ENCODE measurements at places on chromosomes 11 and 22.

DNA sequence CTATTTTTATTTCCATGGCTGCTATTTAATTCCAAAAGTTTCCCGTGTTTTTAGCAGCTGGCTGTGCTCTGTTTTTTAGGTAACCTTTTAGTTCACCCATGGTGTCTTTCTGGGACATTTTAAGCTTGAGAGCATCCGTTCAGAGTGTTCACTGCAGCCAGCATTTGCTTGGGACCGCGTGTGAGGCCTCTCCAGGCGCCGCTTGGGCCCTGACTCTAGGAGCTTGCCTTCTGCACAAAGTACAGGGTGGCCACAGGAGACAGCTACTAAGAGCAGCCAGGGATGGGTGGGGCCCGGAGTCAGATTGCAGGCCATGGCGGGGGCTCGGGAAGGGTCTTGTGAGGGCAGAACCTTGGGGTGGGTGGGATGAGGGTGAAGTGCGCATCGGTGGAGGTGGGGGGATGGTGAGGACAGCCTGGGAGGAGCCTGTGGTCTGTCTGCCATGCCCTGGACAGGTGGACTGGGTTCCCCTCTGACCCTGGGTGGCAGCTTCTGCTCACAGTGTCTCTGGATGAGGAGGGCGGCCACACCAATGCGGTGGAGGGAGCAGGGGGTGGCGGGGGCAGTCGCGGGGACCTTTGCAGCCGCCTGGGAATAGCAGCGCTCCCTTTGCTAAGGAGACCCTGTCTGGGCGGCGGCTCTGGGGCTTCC lies 288.1 kb downstream of the TBC1D22A start:
- no peak for DNase-seq

DNA sequence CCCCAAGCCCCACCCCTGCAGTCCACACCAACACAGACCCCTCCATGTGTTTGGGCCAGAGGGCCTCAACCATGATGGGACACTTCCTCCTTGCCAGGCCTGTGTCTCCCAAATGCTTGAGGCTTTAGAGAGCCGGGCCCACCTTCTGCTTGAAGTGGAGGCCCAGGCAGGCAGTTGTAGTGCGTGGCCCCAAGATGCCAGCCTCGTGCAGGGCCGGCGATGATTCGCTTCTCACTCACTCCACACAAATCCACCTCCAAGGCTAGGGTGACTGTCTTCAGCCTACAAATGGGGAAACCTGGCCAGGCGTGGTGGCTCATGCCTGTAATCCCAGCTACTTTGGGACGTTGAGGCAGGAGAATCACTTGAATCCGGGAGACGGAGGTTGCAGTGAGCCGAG lies 5.7 kb downstream of the PRR5 start:
- DNase-seq = no peak

- no peak for DNase-seq
Observed at GRCh38 chr11:2677127-2677526, 22.7 kb downstream of the KCNQ1OT1 start.

DNA sequence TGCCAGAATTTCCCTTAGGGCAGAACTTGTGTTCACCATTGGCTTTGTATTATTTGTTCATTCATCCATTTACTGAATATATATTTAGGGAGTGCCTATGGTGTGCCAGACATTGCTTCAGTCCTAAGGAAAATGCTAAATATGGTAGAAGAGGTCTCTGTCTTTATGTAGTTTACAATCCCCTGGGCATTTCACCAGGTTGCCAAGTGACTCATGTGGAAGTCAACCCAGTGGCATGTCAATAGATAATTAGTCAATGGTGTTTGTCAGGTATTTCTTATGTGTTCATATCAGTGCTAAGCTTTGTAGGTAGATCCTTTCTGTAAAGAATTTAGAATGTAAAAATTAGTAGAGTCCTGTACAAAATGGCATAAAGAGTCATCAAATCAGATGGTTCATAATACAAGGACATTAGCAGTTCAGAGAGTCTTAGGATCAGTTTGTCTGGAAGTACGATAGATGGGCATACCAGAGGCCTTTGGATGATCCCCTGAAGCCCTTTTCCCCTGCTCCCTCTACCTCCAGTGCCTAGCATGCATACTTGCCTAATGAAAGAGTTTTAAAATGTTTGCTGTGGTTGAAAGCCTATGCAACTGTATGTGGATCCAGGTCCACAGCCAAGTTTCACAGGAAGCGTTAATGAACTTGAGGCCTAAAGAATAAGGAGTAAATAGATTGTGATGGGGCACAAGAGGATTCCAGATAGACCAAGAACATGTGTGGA lies 58.5 kb upstream of the SESN3 start:
- DNase-seq = no peak

DNA sequence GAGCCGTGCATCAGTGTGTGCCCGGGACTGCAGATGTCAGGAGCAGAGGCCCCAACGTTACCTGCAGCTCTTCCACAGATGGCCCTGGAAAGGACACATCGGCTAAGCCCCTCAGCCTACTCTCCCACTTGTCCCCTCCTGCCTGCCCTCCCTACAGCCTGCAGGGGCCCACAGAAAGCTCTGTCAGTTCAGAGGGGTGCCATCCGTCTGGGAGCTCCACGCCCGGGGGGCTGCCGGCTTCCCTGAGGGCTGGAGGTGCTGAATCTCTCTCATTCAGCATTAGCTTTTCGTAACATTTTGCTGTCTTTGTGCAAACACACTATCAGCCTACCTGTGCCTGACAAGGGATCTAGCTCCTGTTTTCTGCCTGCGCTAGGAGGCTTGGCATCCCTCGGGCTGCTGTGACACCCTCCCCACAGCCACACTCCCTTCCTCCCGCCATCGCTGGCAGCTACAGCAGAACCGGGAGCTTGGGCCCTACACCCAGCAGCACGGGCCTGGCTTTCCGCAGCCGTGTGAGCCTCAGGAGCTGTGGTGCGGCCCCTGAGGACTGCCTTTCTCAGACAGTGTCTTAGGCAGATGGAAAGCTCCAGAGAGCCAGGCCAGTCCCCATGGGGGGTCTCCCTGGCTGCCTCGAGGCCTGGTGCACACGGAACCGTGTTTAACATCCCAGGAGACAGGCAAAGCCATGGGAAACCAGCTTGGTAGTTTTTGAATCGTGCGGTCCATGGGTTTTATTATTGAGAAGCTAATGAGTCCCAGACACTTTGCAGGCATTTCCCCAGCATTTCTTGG lies 198.3 kb upstream of the B3GAT1 start:
- no peak for DNase-seq

GRCh38 chr11:83159902-83160865 lies 3.3 kb downstream of the PCF11 start:
- no peak for DNase-seq

DNA sequence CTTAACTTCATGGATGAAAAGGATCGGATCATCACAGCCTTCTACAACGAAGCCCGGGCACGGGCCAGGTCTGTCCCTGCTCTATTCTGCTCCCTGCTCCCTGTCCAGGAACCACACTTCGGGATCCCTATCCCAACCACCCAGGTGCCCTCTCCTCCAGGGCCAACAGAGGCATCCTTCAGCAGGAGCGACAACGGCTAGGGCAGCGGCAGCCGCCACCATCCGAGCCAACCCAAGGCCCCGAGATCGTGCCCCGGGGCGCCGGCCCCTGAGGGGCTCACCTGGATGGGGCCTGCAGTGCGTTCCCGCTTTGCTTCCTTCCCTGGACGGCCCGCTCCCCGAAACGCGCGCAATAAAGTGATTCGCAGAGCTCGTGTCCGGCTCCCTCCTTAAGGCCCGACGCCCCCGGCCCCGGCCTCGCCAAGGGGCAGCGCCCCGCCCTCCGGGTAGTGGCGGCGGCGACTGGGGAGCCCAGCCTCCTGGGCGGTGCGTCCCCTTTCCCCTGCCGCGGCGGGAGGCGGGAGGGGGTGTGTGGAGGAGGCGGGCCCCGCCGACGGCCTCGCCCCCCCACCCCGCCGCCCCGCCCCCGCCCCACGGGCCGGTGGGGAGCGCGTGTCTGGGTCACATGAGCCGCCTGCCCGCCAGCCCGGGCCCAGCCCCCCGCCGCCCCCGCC lies at the start of gene VEGFB:
Gene VEGFB (plus strand): TSS at position 672 of the 674 bp plus-strand sequence. CDS start 250 bp downstream, outside the sequence.
- peak; percentile 79 for DNase-seq

- no peak for DNase-seq
Observed at GRCh38 chr11:26805001-26805400, 83.1 kb upstream of the SLC5A12 start.

- peak; percentile 59 for DNase-seq
Observed at GRCh38 chr11:128328955-128329551, 258.3 kb downstream of the ETS1 start.

Measured in CD4-positive, alpha-beta T cell treated with Interferon gamma for 1 hour (primary cell).